ENCODE measurements at places on chromosomes 7 and 10.

GRCh38 chr10:110865186-110865808, 6.4 kb upstream of the PDCD4 start:
- no peak for DNase-seq

DNA sequence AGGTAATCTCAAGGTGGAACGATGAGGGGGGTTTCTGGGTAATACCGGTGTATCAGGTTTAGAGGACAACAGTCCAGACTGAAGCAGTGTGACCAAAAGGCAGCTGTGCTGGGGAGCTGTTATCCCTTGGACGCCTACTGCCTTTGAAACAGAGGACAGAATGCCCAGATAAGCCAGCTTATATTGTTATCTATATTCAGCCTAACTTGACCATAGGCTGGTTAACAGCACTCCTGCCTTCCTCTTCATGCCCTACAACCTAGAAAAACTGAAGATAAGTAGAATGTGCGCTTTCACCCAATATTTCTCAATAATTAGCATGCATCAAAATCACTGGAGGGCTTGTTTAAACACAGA, 44.9 kb downstream of the IL6 start:
- no peak for DNase-seq

GRCh38 chr10:50498465-50498864, 125.3 kb downstream of the SGMS1 start:
- DNase-seq: no peak

DNA sequence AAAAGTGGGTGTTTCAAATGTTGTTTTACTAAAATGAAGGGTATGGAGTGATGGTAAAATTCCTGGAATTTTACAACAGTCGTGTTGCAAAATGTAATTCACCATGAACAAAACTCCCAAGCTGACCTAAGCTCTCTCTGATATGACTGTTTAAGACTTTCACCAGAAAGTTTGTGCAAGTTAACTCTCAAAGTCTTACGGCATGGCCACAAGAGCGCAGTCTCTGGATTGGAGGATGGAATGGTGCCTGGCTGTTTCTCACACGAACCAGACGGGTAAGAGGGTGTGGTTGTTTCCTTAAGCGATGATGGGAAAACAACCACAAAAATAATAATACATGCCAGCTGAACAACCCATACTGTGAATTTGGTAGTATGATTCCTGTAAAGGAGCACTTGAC, 662.5 kb downstream of the KCNMA1 start:
- DNase-seq: no peak

- DNase-seq: no peak
Observed at GRCh38 chr7:122412441-122412840, 107.9 kb upstream of the FEZF1 start.

DNA sequence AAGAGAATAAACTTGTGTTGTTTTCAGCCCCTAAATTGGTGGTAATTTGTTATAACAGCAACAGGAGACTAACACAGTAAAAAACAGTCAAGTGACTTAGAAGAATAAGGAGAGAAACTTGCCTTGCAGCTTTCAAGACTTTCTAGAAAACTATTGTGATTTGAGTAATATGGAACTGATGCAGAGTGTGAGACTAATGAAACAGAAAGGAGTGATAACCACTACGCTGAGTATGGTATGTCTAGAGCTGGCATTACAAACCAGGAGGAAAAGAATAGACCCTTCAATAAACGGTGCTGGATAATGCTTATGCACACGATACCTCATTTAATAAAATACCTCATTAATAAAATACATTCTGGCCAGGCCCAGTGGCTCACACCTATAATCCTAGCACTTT, 99.9 kb downstream of the CREM start:
- DNase-seq: no peak

- no peak for DNase-seq
Observed at GRCh38 chr7:44175730-44176129, 13.5 kb downstream of the GCK start.

- DNase-seq: no peak
Observed at GRCh38 chr7:130740606-130741005, 6.6 kb upstream of the KLF14 start.

DNA sequence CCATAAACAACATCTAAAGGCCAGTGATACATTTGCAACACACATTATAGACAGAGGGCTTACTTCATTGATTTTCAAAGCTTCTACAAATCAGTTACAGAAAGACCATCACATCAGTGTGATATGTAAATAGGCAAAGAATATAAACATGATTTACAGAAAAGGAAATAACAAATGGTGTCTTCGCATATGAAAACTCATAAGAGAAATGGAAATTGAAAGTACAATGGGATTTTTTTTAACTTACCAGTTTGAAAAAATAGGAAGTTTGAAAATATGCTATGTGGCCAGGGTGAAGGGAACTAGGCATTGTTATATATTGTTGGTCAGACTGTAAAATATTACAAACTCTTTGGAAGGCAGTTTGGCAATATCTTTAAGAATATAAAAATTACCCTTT, 27.3 kb downstream of the SEC23IP start:
- peak; percentile 51 for DNase-seq

- no peak for DNase-seq
Observed at GRCh38 chr10:84388148-84388547, 59.8 kb downstream of the CCSER2 start.

- DNase-seq: no peak
Observed at GRCh38 chr7:74042746-74043522, 15.0 kb downstream of the ELN start.

DNA sequence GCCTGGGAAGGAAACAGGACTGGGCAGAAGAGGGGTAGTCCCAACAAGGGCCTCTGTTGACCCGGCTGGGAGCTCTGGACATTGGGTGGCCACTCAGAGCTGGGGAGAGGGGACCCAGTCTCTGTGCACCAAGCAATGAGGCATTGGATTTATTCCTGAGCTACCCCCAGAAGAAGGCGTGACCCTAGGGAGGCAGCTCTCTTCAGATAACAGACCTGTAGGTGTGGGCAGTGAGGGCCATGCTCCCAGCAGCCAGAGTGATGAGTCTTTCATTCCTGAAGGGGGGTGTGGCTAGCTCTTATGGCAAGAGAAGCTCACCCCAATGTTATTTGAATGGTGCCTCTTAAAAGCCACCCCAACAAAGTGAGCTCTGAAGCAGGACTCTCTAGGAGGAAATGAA, 20.4 kb downstream of the TEX36 start:
- no peak for DNase-seq

GRCh38 chr10:47348138-47348651, at the start of gene RBP3:
Gene RBP3, plus strand, starts transcription at chr10:47348363. Its CDS starts 122 bp downstream, at chr10:47348485.
- DNase-seq: no peak

GRCh38 chr10:60044971-60045370, 138.6 kb upstream of the CCDC6 start:
- DNase-seq: no peak

All from Kasumi-1 (cell line).